ENCODE measurements at places on chromosomes 2 and 18.

DNA sequence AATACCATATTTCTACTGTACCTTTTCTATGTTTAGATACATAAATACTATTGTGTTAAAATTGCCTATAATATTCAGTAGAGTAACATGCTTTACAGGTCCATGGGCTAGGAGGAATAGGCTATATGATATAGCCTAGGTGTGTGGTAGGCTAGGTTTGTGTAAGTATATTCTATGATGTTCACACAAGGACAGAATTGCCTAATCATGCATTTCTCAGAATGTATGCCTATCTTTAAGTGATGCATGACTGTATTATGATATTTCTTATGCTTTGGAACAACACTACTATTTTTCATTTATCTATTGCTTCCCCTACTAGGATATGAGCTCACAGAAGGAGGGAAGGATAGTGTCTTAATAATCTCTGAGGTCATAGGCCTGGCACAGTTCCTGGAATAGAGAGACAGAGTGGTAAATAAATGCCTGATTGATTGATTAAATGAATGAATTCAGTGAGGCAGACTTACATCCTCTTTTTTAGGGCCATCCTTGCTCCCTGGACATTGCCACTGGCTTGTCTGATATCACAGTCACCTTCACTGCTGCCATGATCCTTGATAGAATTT lies 121.0 kb downstream of the MYO3B start:
- DNase-seq = no peak

GRCh38 chr2:160418398-160418765 lies 75.2 kb downstream of the RBMS1 start:
- no peak for DNase-seq

- DNase-seq = no peak
These were observed 17.4 kb downstream of the CNRIP1 start for GRCh38 chr2:68302281-68302875.

- no peak for DNase-seq
These were observed 35.3 kb downstream of the LRRFIP1 start for GRCh38 chr2:237662671-237663093.

- no peak for DNase-seq
These were observed 1465.5 kb downstream of the SUCLG1 start for GRCh38 chr2:82993609-82994008.

All from stimulated activated CD4-positive, alpha-beta T cell treated with anti-CD3 and anti-CD28 coated beads, Interleukin-15, amount 100 ng/mL, for 1 hour (primary cell).